G401 (cell line): ENCODE measurements at places on chromosomes 5 and 9. TPM values are rescaled to one million over a fixed set of nuclear protein-coding genes. Genes with fewer than 3 reads are reported as not detected.

The FAM81B gene
- total RNA-seq, result not detected in 2 replicates

The PTGS1 gene
- not detected in 2 replicates for total RNA-seq

The OBP2B gene
- total RNA-seq, result not detected in 2 replicates

DNA sequence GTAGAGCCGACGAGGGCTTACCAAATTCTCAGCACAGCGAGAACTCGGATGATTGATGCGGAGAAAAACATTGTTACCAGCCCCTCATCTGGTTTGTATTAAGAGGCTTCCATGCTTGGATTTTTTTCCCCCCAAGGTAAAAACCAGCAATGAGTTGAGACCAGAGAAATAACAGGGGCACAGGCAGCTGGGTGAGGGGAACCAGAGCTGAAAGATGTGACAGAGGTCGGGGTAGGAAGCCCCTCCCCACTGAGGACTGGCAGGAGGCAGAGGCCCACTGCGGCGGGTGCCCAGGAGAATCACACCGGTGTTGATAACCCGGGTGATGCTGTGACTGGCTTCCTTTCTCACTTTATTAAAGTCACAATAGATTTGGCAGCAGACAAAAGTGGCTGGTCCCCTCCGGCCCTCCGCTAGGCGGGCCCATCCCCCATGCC lies 116.5 kb upstream of the PHYKPL start:
- no peak for DNase-seq

DNA sequence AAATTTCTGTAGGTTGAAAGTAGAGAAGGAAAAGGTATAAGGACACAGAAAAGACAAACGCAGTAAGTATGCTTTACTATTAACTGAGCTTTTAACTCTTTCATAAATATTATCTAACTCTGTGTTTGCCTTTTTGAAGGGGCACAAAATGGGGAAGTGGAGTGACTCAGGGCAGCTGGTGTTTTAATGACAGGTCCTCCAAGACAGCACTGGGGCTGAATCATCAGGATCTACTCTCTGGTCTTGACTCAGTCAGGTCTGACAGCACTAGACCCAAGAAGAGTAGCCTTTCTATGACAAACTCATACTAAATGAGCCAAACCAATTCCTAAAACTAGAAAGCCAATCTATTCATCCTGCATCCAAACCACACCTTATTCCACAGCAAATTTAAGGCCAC lies 102.2 kb downstream of the APTX start:
- no peak for DNase-seq

- no peak for DNase-seq
Measured at GRCh38 chr5:16467363-16468219, 2.0 kb upstream of the ZNF622 start.

DNA sequence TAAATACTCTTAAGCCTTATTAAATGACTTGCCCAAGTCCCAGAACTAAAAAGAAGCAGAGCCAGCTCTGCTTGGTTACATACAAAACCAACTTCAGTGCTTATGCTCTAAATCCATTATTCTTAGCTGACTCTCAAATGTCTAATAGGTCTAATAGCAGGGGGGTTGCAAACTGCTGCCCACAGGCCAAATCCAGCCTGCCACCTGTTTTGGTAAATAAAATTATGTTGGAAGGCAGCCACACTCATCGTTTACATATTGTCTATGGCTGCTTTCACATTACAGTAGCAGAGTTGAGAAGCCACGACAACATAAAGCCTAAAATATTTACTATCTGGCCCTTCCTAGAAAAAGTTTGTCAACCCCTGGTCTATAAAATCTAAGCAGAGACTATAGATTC lies 69.0 kb downstream of the KLHL3 start:
- DNase-seq, result peak; percentile 54

- DNase-seq, result no peak
Measured at GRCh38 chr9:128626181-128626580, 30.5 kb downstream of the DYNC2I2 start.

GRCh38 chr5:82105457-82105856 lies 133.6 kb downstream of the ATG10 start:
- peak; percentile 41 for DNase-seq

DNA sequence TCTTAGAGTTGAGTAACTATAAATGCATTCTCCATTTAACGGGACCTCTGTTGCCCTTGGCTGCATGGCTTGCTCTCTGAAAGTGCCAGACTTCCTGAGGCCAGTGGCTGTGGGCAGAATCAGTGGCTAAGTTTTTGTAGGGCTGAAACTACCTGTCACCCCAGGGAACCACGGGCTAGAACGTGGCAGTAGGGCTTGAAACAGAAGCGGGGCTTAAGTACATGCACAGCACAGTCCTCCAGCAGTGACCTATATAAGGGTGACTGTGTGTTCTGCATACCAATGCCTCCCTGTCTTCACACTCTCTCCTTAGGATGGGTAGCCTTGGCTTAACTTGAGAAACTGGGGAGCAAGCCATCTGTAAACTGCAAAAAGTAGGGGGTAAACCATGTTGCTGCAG lies 43.6 kb upstream of the LRRTM2 start:
- DNase-seq, result peak; percentile 41

DNA sequence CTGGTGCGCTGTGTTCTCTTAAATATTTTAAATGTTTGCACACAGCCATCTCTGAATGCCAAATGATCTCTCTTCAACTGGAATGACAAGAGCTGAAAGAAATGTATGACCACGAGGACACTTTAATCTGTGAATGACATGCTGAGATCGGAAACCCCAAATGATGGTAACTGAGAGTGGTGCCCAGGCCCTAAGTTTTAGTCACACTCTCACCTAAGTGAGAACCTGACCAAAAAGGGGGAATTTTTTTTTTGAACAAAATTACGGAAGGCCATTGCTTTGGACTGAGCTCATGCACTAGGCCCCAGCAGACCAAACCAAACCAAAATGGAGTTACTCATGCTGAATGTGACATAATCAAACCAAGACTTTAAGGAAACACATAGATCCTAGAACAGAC lies 167.1 kb upstream of the TUT7 start:
- no peak for DNase-seq

DNA sequence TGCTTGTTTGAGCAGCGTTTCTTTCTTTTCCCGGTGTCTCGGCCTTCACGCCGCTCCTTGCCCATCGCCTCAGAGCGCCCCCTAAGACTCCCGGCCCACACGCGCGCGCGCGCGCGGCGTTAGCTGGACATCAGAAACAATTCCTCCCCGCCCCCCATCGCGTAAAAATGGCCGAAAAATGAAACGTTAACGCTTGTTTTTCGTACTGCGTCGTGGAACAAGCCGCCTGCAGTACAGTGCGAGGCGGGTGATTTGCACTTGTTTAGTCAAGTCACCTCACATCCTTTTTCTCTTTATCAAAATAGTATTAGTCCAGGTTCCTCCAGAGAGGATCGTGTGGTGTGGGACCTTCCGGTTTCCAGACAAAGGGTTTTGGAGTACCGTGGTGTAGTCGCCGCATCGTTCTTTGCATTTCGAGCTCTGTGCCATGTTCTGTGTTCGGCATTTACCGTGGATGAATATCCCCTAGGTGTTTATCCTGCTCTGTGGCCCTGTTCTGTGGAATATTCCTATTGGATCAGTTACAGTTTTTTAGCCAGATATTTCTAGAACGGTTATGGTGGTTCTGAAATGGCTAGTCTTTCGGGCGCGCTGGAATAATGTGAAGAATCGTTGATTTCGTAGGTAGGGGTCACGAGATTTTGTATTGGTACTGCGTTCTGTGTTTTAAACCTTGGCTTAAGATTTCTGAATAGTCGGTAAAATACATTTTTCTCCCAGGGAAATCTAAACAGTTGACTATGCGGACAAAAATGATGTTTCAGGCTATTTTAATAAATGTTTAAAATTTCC lies 1.0 kb downstream of the MATR3 start:
- DNase-seq, result peak; percentile 82

DNA sequence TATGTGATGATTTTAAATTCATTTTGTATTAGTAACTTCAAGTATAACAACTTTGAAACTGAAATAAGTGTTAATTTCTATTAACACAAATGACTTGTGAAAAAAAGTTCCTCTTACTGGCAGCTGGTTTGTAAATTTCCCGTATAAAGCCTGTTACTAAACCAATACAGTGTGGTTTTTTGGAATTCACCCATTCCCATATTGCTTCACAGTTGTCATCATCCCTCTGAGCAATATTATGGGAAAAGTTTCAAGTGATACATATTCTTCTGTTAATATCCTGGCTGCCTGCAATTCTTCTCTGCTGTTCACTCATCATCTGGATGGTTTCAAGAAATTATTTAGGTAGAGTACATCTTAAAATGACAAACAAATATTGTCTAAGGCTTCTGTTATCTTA lies 1185.1 kb upstream of the C9orf72 start:
- DNase-seq, result no peak
